ENCODE measurements at places on chromosomes 1 and 21.

DNA sequence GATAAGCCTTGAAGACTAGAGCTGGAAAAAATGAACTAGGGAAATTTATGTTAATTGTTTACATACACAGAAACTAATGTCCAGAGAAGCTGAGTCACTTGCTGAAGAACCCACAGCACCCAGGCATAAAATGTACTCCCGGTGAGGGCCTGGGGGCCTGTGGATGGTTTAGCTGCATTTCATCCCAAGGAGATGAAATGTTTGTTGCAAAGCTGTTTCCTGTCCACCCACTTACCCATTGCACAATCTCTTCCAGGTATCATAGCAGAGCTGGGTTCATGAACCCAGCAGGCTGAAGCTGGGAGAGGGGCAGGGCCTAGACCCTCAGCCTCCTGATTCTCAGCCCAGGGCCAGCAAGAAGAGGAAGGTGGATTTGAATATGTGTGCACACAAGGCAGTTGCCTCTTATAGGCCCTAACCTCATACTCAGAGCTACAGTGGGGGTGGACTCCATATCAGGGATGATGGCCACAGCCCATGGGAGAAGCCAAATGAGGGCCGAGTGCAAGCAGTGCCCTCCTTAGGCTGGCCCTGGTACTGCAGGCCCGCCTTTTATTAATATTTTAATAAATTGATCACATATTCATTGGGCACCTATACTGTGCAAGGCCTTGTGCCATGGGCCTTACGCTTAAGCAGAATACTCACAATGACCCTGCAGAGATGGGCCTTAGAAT is 110.8 kb downstream of the LACTBL1 start:
- DNase-seq, result no peak

GRCh38 chr1:94894630-94895029 is 32.3 kb downstream of the CNN3 start:
- no peak for DNase-seq

GRCh38 chr1:211609120-211610024 is 30.4 kb upstream of the SLC30A1 start:
- no peak for DNase-seq

DNA sequence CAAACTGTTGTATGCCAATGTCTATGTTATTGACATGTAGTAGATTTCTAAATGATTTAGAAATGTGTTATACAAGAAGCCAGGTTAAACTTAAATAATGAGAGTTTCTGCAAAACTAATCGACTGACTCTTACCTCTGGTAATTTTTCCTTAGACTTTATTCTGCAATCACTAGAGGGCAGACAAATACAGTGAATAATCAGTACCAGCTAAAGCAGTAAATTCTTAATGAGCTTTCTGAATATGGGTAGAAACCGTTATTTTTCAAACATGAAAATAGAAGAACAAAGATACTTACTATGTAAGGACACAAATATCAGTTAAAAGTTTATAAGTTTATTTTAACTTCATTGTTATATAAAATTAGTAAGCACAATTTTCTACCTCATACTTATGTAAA is 97.9 kb upstream of the RGS1 start:
- DNase-seq, result no peak

- DNase-seq, result no peak
Observed at GRCh38 chr1:240794046-240794843, 182.3 kb upstream of the GREM2 start.

Data from NCI-H187 (cell line).